ENCODE measurements at places on chromosomes 5 and 9. TPM values are rescaled to one million over a fixed set of nuclear protein-coding genes. Genes with fewer than 3 reads are reported as not detected.

The IFNK gene
- not detected for total RNA-seq

The PGGT1B gene
- 24.5 TPM for total RNA-seq

The OTP gene
- total RNA-seq = not detected

The TNFSF8 gene
- not detected for total RNA-seq

The PCDHB12 gene
- 0.42 TPM for total RNA-seq

The OR2Y1 gene
- not detected for total RNA-seq

The CORO2A gene
- 1.6 TPM for total RNA-seq

The LHX3 gene
- total RNA-seq = not detected

The PCDHB10 gene
- total RNA-seq = 0.37 TPM

The RMRP gene
- total RNA-seq = 21,584 TPM

The IL9 gene
- not detected for total RNA-seq

The PCDHB6 gene
- total RNA-seq = 0.21 TPM

The FBP2 gene
- total RNA-seq = not detected

The PRSS3 gene
- not detected for total RNA-seq

The AQP7 gene
- total RNA-seq = not detected

DNA sequence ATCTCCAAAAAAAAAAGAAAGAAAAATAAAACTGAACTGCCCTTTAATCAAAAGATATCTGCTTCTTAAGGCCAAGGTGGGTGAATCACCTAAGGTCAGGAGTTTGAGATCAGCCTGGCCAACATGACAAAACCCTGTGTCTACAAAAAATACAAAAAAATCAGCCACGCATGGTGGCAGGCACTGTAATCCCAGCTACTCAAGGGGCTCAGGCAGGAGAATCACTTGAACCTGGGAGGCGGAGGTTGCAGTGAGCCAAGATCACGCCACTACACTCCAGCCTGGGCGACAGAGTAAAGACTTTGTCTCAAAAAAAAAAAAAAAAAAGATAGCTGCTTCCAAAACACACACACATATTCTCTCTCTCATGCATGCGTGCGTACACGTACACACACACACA, 17.8 kb downstream of the SCAI start:
- no peak for DNase-seq

- DNase-seq = no peak
Measured at GRCh38 chr5:146698651-146699050, 179.9 kb downstream of the PPP2R2B start.

GRCh38 chr9:114202849-114203248, 47.5 kb downstream of the COL27A1 start:
- no peak for DNase-seq

- DNase-seq = no peak
Measured at GRCh38 chr9:101442318-101442717, 6.7 kb upstream of the ALDOB start.

- no peak for DNase-seq
Measured at GRCh38 chr5:125560476-125561225, 814.2 kb upstream of the ZNF608 start.

GRCh38 chr5:147169901-147170300, 64.9 kb upstream of the STK32A start:
- DNase-seq = no peak

DNA sequence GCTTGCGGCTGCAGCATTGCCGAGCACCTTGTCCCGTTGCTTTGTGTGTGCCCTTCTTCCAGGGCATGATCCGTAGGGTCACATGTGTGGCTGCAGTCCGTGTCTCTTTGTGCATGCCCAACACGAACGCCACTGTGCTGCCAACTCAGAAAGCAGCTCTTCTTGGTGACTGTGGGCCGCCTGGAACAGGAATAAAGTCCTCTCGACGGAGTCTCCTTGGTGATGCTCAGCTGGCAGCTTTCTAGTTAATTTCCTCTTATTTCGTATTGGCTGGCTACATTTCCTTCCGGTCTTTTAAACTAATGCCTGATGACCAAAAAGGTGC, 5.8 kb downstream of the EXOC3 start:
- DNase-seq = no peak

GRCh38 chr5:119390404-119390803, 34.6 kb downstream of the TNFAIP8 start:
- DNase-seq = no peak

- DNase-seq = no peak
Measured at GRCh38 chr9:115157245-115157674, 39.3 kb upstream of the TNC start.

GRCh38 chr9:91907484-91908292, 42.3 kb downstream of the ROR2 start:
- peak; percentile 37 for DNase-seq

- DNase-seq = no peak
Measured at GRCh38 chr5:68519143-68519542, 303.6 kb downstream of the PIK3R1 start.

DNA sequence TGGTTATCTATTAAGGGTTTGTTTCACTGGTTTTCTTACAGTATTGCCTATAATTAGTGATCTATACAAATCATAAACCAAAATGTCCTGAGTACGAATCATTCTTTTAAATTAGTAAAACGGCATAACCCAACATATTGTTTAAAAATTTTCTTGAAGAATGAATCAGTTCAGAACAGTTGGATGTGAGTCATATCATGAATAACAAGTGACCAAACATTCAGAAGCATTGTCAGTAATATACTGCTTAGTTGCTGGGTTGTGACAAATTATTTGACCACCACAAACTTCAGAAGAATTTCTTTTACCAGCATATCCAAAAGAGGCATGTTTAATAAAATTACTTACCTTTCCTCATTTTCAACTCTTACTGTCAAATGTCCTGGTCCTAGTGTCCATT, 111.2 kb downstream of the UNC13B start:
- no peak for DNase-seq

DNA sequence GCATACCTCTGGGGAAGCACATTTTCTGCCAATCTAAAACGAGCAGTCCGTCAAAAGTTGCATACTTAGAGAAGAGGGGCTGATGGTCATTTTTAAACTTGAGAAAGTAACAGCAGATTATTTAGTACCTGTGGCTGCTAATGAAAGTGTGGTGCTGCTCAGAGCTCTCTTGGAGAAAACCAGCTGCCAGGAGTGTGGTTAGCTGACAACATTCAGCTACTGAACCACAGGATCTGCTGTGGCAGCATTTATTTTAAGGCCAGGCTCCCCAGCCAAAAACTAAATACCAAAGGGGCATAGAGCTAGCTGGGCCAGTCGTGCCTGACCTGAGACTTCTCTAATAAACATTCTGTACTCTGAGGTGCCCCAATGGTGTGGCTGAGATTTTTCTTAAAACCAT, 203.6 kb downstream of the EDIL3 start:
- no peak for DNase-seq

DNA sequence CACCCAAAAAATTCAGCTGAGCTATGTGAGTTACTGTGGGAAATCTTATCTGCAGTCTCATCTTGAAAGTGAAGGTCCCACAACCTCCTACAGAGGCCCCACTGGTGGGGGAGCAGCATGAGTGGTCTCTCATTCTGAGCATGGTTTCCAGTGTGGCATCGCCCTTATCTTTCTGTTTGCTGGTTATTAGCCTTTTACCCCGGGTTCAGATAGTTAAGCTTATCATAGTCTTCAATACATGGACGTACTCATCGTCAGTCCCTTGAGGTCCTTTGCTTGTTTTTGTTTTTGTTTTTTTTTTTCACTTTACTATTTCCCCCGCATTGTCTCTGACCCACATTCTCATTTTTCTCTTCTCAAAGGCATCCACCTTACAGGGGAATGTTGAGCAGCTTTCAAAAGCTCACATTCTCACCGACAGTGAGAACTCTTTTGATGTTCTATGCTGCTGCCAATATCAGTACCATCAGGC, 7.7 kb upstream of the HAVCR2 start:
- no peak for DNase-seq

GRCh38 chr9:88280816-88281382, 107.3 kb upstream of the SPIN1 start:
- peak; percentile 16 for DNase-seq

DNA sequence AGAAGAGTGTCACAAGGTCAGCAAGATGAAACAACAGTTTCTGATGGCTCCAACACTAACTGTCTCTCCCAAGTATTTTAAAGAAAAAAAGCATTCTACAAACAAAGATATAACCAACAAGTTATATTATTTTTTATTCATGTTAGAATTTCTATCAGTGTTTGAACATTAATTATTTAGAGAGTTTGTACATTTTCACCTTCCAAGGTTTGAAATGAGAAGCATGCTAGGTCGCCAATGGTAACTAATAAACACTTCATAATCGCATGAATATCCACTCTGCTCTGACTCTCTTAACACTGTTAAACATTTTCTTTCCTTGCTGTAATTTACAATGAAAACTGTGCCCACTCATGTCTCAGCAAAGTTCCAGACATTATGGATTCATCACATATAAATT, 73.5 kb downstream of the PTCH1 start:
- no peak for DNase-seq

- DNase-seq = no peak
Measured at GRCh38 chr9:32524892-32525708, 896 bp downstream of the RIGI start.

Data from SK-MEL-5 (cell line).